ENCODE measurements at places on chromosomes 6 and 20.
A peak's percentile ranks its signal among the peaks of the same experiment; 100 is the strongest.

DNA sequence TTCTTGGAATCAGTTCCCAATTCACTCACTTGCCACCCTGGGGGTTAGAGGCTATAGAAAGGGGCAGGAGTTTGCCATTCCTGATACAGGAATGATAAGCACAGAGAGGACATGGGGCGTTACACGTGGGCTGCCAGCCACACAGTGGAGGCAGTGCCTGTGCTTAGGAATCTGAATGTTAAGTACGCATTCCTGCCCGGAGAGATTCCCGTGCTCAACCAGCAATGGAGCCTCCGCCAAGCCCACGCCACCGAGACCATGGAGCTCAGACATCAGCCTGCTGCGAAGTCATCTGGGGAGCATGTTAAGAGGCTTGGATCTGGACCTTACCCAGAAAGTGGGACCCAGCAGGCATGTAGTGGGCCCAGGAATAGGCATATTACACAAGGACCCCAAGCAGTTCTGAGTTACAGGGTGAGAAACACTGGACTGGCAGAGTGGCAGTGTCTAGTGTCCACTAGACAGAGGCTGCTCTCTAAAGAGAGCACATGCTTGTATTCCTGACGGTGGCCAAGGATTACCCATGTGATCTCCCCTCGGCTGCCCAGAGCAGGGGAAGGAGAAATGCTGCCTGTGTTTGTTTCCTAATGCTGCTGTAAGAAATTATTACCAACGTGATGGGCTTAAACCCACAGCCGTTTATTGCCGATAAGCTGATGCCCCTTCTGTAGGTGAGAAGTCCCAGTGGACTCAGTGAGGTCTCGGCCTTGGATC, 138.2 kb downstream of the BMP7 start:
- DNase-seq: no peak

GRCh38 chr6:7473805-7474719, 67.4 kb upstream of the DSP start:
- DNase-seq: no peak

- DNase-seq: no peak
These were observed 4.9 kb downstream of the SRMS start for GRCh38 chr20:63542696-63543095.

- no peak for DNase-seq
These were observed 124.1 kb downstream of the CD164 start for GRCh38 chr6:109258129-109258528.

DNA sequence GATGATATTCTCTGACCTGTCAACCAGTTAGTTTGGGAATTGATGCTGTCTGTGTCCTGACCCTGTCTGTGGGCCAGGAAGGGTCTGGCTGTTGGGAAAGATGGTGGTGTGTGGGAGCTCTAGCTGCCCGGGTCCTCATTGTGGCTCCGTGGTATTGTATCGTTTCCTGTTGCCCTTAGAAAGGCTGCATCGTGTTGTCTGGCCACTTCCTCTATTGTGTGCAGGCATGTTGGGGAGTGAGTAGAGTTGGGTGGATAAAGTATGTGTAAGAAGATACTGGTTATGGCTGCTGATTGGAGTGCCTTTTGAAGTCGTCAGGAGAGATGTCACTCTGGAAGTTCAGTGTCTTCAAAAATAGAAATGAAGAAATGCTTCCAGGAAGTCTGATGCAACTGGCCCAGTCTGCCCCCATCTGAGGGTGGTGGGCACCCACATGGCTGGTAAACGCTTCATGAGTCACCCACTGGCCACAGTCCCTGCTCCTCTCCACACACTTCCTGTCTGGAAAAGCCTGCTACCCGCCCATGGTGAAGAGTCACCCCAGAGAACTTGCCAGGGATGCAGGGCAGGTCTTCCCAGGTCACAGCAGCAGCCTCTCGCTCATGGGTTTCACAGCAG, 27.9 kb downstream of the PPARD start:
- peak; percentile 29 for DNase-seq

- no peak for DNase-seq
These were observed 97.4 kb upstream of the DST start for GRCh38 chr6:56739836-56740815.

Data from stimulated activated CD4-positive, alpha-beta T cell treated with anti-CD3 and anti-CD28 coated beads, TNF-alpha, amount 100 ng/mL, for 48 hours (primary cell).